ENCODE measurements at places on chromosomes 12 and 14. TPM values are rescaled to one million over a fixed set of nuclear protein-coding genes. Genes with fewer than 3 reads are reported as not detected.

The NEUROD4 gene
- total RNA-seq: not detected

The MYH6 gene
- not detected for total RNA-seq

The SIX4 gene
- 4.3 TPM for total RNA-seq

The RNASE12 gene
- not detected for total RNA-seq

The CCDC85C gene
- 12.4 TPM for total RNA-seq

The HSPB8 gene
- 6.0 TPM for total RNA-seq

The ADAMTS20 gene
- total RNA-seq: not detected

The DIP2B gene
- 57.7 TPM for total RNA-seq

The ARMH4 gene
- total RNA-seq: 1.9 TPM

The CTSG gene
- not detected for total RNA-seq

The CDC42BPB gene
- 153 TPM for total RNA-seq

The KLRF1 gene
- 0.27 TPM for total RNA-seq

The SLC4A8 gene
- total RNA-seq: 5.5 TPM

The KRT83 gene
- not detected for total RNA-seq

The SMOC1 gene
- total RNA-seq: 0.14 TPM

The AMHR2 gene
- total RNA-seq: not detected

The APAF1 gene
- total RNA-seq: 49.7 TPM

The FOXG1 gene
- 0.07 TPM for total RNA-seq

The USP5 gene
- 83.1 TPM for total RNA-seq

The TAS2R42 gene
- not detected for total RNA-seq

The MYL2 gene
- not detected for total RNA-seq

The KRT7 gene
- 206 TPM for total RNA-seq

The IL22 gene
- not detected for total RNA-seq

The GALNT9 gene
- 0.40 TPM for total RNA-seq

Measured in thoracic aorta endothelial cell (primary cell).